ENCODE measurements at places on chromosomes 3 and 15.

GRCh38 chr3:85360742-85361387, 402.1 kb downstream of the CADM2 start:
- DNase-seq = no peak

- no peak for DNase-seq
Observed at GRCh38 chr3:145942052-145942451, 218.9 kb downstream of the PLOD2 start.

DNA sequence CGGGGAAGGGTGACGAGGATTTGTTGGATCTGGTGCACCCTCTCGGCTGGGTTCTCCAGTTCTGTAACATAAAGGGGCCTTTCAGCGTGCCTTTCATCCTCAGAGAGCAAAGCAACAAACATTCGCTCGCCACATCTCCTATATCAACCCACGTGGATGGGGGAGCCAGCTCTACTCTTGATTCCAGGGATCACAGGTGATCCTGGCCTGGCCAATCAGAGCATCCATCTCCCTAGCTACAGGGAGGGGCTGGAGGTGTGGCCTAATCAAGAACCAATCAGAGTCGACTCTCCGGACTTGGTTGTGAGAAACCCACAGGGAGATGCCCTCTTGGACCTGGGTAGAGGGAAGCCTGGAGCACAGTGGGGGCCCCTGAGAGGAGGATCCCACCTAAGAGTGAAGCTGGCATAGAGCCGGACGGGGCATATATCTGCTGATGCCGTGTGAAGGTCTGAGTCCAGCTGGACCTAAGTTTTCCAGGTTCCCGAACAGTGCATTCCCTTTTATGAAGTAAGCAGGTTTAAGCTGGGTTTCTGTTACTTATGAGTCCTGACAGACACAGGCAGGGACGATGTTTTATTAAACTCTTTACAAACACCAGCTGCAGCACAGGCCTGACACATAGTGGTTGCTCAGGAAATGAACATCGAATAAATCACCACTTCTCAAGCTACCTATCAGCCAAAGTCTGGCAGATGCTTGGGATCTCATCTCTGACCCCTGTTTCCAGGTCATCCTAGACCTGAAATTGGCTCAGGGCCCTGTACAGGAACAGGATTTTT, 50.7 kb upstream of the RAD18 start:
- DNase-seq = no peak

- DNase-seq = no peak
Observed at GRCh38 chr15:55916666-55917409, 76.6 kb downstream of the NEDD4 start.

- no peak for DNase-seq
Observed at GRCh38 chr3:46619845-46620778, 7.8 kb downstream of the FAM240A start.

DNA sequence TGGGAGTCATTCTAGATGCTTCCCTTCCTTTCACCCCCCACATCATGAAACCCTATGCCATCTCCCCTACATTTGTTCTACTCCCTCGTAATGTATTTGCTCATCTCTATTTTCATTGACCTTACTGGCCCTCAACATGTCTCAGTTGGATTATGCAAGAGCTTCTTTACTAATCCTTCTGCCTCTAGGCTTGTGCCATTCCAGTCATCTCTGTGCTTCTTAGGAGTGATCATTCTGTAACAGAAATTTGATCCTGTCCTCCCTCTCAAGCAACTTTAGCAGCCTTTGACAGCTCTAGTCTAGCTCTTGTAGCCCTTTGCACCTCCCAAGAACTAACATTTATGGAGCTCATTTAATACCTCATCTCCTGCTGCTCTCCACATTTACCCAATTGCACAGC, 64.7 kb downstream of the ISL2 start:
- no peak for DNase-seq

DNA sequence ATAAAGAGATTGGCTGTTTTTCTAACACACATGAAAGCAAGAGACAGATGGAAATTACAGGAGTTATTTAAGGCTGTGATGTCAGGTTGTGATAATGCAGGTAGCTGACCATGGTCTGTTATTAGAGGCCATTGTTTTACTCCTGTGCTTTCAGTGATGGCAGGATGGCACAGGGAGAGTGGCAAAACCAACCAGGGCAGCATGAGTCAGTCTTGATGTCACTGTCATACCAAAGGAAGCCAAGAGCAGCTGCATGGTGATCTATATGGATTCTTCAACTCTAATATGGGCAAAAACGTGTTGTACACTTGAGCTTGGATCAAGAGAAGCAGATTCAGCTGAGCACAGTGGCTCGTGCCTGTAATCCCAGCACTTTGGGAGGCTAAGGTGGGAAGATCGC, 91.8 kb upstream of the LMOD3 start:
- no peak for DNase-seq

- no peak for DNase-seq
Observed at GRCh38 chr15:88274553-88275460, 18.3 kb upstream of the NTRK3 start.

- DNase-seq = no peak
Observed at GRCh38 chr3:170436697-170437096, 18.0 kb downstream of the CLDN11 start.

DNA sequence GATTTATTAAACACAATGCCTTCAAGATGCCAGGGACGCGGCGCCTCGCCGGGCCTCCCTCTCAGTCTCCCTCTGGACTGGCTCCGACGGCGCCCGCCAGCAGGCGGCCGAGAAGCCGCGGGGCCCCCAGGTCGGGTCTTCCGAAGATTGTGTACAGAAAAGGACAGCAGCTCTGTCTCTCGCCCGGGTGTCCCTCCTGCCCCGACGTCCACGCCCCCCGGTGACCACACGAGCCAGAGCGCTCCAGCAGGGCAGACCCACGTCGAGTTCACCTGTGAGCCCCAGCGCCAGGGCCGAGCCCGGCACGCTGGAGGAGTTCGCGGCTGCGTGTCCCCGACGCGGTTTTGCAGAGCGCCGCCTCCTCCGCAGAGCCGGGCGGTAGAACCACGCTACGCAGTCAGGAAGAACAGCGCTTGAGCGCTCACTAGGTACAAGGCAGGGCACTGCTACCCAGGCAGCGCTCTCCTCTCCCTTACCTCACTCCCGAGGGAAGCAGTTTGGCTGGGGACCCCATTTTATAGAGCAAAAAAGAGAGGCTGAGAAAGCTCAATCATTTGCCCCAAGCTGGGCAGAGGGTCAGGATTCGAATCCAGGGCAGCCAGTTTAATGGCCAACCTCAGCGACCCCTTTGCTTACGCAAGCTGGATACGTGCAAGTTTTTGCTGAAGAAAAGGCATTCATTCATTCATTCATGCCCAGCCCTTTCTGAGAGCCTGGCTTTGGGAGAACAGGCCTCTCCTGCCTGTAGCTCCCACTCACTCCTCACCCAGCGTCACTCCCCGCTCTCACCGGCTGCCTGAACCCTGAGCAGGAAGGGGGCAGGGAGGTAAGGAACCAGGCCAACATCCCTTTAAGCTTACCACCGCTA, 3.0 kb upstream of the TLE3 start:
- DNase-seq = peak; percentile 49

DNA sequence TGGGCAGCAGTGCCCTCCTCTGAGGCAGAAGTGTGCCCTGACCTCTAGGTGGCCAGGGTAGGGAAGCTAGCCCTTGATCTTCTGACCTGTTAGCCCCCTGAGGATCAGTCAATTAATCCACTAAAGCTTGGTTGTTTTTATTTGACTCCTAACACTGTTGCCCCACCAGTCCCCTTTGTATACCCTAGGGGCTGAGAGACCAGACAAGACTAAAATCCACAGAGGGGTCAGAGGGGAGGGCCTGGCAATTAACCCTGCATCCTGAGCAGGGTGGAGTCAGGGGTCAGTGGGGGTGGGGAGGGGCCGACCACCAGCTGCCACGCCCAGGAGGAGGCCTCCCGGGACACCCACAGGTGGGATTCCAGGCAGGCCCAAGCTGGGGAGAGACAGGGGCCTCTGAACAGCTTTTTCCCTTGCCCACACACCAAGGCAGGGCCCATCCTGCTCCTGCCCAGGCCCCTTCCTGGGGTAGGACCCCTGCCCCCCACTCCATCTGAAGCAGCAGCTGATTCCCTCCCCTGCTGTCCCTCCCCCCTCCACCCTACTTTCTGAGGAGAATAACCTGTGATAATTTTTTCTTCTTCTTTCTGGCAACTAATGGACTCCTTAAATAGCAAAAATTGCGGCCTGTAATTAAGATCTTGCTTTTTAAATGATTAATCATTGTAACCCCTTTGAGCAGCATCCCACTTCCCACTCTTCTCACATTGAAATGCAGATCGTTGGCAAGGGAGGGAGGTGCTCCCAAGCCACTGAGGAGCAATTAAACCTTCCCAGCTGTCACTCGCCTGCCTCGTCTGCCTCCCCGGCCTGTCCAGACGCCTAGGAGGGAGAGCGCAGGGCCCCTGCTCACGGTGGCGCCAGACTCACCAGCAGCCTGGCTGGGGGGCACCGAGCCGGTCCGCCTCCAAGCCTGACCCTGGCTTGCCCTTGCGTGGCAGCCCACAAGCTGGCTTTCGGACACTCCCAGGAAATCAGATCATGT, 51.9 kb downstream of the RHCG start:
- DNase-seq = no peak

DNA sequence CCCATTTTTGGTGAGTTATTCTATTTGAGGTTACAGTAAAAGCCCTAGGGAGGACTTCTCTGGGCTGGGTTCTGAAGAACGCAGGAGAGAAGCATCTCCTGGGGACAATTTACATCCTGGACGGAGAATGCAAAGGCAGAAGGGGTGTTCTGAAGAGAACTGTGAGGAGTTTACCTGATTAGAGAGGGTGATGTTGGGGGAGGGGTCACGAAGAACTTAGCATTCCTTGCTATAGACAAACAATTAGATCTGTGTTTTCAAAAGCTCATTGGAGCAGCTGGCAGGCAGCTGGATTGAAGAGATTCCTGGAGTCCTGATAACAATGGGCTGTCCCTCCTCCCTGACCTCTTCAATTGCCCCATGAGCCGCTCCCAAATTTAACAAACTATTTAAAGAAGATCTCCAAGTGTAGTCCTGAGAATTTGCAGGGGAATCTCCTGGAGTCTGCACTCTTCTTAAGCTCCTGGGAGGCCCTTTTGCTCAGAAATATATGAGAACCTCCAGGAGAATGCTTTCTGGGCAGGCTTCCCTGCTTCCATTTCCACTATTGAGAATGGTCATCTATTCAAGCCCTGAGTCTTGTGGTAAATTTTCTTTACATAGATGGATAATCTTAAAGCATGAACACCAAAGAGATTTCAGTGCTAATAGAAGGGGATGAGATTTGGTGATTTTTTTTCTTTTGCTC, 55.3 kb downstream of the ARHGAP31 start:
- DNase-seq = no peak

GRCh38 chr3:125634336-125634950, 39.1 kb upstream of the OSBPL11 start:
- DNase-seq = no peak

DNA sequence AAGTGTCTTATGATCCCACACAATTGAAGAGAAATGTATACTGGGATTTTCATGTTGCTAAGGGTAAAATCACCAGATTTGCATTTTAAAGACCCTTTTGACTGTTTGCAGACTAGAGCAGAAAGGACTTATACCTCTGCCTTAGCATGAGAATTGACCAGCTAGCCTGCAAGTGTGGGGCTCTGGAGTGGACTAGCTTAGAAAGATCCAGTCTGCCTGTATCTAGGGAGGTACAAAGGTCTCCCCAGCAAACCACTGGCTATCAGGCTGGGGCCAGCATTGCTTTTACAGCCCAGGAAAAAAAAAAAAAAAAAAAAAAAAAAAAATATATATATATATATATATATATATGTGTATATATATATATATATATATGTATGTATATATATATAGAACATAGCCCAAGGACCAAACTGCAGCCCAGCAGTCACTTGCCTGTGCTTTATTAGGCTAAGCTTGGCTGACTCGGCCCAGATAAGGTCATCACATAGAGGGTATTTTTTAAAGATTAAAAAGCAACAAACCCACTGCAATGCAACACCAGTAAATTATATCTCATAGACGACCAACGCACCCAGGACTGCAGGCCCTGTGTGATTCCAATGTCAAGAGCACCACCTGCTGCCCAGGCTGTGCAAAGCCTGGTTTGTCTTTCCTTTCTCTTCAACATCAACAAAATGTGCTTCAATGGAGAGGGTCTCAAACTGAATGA, 63.7 kb downstream of the DCLK3 start:
- no peak for DNase-seq

DNA sequence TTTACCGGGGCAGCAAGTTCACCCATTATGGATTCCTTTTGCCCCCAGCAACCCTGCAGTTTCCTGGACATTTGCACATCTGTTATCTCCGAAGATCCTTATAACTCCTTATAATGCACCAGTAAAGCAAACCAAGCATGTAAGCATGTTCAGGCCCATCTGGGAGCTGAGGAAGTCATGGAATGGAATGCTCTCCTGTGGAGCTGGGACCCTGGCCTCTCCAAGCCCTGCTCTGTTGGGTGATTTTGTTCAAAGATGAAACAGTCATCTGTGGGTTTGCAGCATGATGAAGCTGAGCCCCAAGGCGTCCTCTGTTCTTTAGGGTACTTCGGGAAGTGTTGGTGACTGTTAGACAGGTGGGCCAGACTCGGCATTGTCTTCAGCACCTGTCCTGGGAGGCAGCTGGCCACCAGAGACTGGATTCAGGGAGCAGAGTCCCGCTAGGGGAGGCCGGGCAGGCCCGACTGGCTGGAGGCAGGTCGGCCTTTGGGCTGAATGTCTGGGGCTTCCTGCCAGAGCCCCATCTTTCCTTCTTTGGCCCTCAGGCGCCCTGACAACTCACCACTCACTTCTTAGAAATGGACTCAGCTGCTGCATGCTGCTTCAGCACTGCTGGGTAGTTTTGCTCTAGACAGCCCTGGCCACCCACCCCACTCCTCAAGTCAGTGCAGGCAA, 3.9 kb downstream of the DNAH1 start:
- no peak for DNase-seq

- peak; percentile 5 for DNase-seq
Observed at GRCh38 chr3:134486577-134487041, 752 bp downstream of the CEP63 start.

GRCh38 chr3:12935023-12935860, 93.9 kb upstream of the RPL32 start:
- no peak for DNase-seq

- DNase-seq = no peak
Observed at GRCh38 chr3:161409069-161409468, 37.8 kb upstream of the SPTSSB start.

DNA sequence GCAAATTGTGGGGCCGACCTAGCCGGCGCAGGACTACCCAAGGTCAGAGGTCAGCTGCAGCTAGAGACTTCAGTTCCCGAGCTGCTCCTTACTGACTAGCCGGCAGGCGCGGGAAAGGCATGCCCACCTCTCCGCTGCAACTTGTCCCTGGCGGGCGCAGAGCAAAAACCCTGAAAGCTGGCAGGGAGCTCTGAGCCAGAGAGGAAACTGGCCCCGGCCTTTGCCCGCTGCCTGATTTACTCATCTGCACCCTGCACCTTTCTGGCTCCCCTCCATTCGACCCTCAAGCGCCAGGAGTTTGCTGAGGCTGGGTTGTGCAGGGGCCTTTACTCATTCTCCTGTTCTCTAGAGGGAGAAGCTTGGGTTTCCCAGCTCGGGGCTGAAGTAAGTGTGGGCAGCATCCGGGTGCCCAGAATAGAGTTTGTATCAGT, 1.5 kb downstream of the ZIC4 start:
- DNase-seq = no peak

GRCh38 chr3:156649681-156650080, 24.7 kb upstream of the TIPARP start:
- DNase-seq = no peak

All from activated CD8-positive, alpha-beta memory T cell treated with anti-CD3 and anti-CD28 coated beads for 4 hours (primary cell).